ENCODE measurements at places on chromosomes 12 and 14. TPM values are rescaled to one million over a fixed set of nuclear protein-coding genes. Genes with fewer than 3 reads are reported as not detected.

GRCh38 chr12:99732131-99732530, 84.6 kb downstream of the GARIN6 start:
- H3K4me1 ChIP-seq, result no peaks in the 10 kb centered on the region
- H3K4me3 ChIP-seq, result no peak overlapping the region
- no peak for DNase-seq
- H3K27ac ChIP-seq, result no peak overlapping the region
- H3K27me3 ChIP-seq, result no peaks in the 10 kb centered on the region
- no peaks in the 10 kb centered on the region for H3K36me3 ChIP-seq

DNA sequence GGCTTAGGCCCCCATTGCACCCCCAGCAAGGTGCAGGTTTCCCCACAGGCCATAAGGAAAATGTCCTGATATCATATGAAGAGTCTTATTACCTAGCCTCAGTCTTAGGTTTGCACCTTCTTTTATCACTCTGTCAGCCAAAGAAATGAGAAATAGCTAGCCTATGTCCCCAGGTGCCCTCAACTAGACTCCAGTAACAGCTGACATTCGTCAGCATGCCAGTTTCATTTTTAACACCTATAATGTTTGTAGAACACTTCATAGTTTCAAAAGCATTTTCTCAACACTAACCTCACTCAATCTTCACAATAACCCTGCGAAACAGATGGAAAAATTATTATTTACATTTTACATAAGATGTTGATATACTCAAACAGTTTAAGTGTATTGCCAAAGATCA, 24.0 kb upstream of the OR10P1 start:
- H3K27ac ChIP-seq, result no peak overlapping the region
- H3K4me1 ChIP-seq, result no peaks in the 10 kb centered on the region
- no peak for DNase-seq
- no peak overlapping the region for H3K4me3 ChIP-seq

DNA sequence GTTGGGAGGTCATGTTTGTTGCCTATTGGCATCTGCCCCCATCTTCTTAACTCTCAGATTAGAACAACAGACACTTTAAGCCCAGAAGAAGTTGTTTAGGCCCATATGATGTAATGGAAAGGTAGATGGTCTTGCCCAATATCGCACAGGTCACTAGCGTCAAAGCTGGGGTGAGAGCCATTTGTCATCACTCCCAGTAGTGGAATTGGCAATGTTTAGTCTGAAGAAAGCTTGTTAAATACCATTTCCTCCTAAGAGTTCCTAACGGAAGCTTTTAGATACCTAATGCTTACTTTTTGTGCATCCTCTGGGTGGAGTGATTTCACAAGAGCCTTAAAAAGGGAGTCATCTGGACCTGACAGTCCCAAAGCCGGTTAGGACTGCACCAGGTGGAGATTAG, 125.4 kb downstream of the DACT1 start:
- no peak overlapping the region for H3K27ac ChIP-seq
- no peaks in the 10 kb centered on the region for H3K4me1 ChIP-seq
- DNase-seq, result no peak
- no peaks in the 10 kb centered on the region for H3K36me3 ChIP-seq
- H3K27me3 ChIP-seq, result no peaks in the 10 kb centered on the region

GRCh38 chr14:32601906-32602305, 272.8 kb downstream of the AKAP6 start:
- no peaks in the 10 kb centered on the region for H3K36me3 ChIP-seq
- no peak overlapping the region for H3K27ac ChIP-seq
- H3K4me1 ChIP-seq, result no peaks in the 10 kb centered on the region
- DNase-seq, result no peak

DNA sequence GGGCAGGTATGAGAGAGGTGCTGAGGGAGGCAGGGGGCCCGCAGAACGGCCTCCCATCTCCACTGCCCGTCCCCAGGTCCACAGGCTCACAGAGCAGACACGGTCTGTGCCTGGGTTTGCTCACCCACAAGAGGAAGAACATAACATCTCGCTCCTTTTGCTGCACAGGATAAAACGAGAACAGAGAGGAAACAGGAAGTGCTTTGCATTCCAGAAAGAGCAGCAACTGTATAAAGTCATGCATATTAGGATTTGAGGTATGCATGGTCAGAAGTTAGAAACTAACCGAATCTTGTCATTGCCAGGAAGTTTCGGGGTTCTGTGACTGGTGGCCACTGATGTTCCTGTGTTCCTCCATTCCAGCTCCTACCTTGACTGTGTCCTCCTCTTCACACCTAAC, 25.0 kb downstream of the NTF3 start:
- no peak for DNase-seq
- peaks cover 2% of the 10 kb centered on the region for H3K27me3 ChIP-seq
- no peak overlapping the region for H3K27ac ChIP-seq
- H3K36me3 ChIP-seq, result no peaks in the 10 kb centered on the region
- H3K4me3 ChIP-seq, result no peak overlapping the region

The FOXG1 gene
- not detected for total RNA-seq

GRCh38 chr12:102430661-102431060, 49.7 kb downstream of the IGF1 start:
- H3K27me3 ChIP-seq, result peaks cover 10% of the 10 kb centered on the region
- H3K4me1 ChIP-seq, result no peaks in the 10 kb centered on the region
- no peak overlapping the region for H3K27ac ChIP-seq
- no peak overlapping the region for H3K4me3 ChIP-seq
- no peak for DNase-seq
- no peaks in the 10 kb centered on the region for H3K36me3 ChIP-seq

DNA sequence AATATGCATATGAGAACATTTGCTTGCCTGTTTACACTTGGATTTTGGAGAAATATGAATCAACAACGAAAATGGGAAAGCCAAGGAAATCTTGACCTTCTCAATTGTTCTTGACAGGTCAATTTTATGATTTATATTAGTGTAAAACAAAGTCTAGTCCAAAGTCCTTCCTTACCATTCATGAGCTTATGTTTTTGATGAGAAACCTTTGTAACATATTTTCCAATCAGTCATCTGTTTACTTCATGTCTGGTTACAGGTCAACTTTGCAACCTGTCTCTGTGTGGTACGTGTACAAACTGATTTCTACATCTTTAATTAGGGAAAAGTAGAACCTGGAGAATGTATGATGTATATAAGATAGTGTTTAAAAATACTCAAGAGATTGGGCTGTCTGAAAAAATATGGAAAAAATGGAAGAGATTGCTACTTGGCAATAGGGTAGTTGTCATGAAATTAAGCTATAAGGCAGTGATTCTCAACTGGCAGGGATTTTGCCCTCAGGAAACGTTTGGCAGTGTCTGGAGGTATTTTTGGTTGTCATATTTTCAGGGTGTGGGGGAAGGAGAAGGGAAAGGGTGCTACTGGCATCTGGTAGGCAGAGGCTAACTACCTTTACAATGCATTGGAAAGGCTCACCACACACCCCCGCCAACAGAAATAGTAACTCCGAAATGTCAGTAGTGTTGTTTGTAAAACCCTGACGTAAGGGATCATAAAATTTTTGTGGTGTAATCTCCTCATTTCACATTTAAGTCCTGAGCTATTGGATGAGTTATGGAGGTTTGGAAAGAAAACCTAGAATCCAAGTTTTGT, 110.4 kb upstream of the PTPRB start:
- H3K36me3 ChIP-seq, result no peaks in the 10 kb centered on the region
- H3K27me3 ChIP-seq, result peaks cover 15% of the 10 kb centered on the region
- no peak overlapping the region for H3K4me3 ChIP-seq
- H3K27ac ChIP-seq, result no peak overlapping the region

DNA sequence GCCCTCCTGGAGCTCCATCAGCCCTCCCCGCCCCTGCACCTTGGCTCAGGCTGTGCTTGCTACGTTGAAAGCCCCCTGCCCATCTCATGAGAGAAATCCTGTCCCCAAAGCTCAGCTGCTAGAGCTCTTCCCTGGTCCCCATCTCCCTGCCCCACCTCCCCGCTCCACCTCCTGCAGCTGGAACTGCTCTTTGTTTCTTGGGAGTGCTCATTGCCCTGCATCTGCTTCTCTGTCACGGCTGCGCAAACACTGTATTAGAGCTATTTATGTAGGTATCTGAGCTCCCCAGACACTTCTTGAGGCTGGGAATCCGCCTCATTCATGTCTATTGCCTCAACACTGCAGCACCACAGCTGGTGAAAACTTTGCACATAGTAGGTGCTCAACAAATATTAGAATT, 32.8 kb upstream of the PRIMA1 start:
- H3K4me1 ChIP-seq, result no peaks in the 10 kb centered on the region
- H3K27me3 ChIP-seq, result peaks cover 11% of the 10 kb centered on the region
- H3K4me3 ChIP-seq, result no peak overlapping the region
- H3K36me3 ChIP-seq, result no peaks in the 10 kb centered on the region
- no peak for DNase-seq

DNA sequence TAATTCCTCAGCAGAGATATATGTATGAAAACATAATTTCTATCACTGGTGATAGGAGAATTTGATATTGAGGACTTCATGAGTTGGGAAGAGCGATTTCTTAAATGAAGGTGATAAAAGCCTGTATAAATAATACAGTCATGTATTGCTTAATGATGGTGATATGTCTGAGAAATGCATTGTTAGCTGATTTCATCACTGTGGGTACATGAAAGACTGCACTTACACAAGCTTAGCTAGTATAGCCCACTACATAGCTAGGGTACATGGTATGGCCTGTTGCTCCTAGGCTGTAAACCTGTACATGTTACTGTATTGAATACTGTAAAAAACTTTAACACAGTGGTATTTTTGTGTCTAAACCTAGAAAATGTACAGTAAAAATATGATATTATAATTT, 63.4 kb downstream of the ANO4 start:
- H3K4me3 ChIP-seq, result no peak overlapping the region
- H3K36me3 ChIP-seq, result no peaks in the 10 kb centered on the region
- H3K4me1 ChIP-seq, result no peaks in the 10 kb centered on the region
- DNase-seq, result no peak
- H3K27ac ChIP-seq, result no peak overlapping the region

DNA sequence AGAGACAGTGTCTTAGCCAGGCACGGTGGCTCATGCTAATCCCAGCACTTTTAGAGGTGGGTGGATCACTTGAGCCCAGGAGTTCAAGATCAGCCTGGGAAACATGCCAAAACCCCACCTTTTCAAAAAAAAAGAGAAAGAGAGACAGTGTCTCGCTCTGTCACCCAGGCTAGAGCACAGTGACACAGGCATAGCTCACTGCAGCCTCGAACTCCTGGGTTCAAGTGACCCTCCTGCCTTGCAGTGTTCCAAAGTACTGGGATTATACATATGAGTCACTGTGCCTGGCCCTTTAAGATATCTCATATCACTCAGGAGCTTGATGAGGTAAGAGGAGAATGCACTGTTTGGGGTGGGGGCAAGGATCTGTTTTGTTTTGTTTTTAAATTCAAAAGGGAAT, 48.1 kb upstream of the LTBP2 start:
- DNase-seq, result no peak
- peaks cover 20% of the 10 kb centered on the region for H3K36me3 ChIP-seq
- no peaks in the 10 kb centered on the region for H3K4me1 ChIP-seq
- no peak overlapping the region for H3K4me3 ChIP-seq

The TAS2R14 gene
- 2.9 TPM for total RNA-seq

- no peaks in the 10 kb centered on the region for H3K36me3 ChIP-seq
- DNase-seq, result no peak
- H3K27me3 ChIP-seq, result peaks cover 26% of the 10 kb centered on the region
- H3K4me1 ChIP-seq, result no peaks in the 10 kb centered on the region
- no peak overlapping the region for H3K4me3 ChIP-seq
Measured at GRCh38 chr12:109014984-109015765, 5.7 kb downstream of the SVOP start.

GRCh38 chr14:30450631-30451545, 108.1 kb upstream of the G2E3 start:
- no peaks in the 10 kb centered on the region for H3K36me3 ChIP-seq
- H3K27ac ChIP-seq, result no peak overlapping the region
- H3K4me3 ChIP-seq, result no peak overlapping the region
- no peak for DNase-seq

The SLC2A14 gene
- 0.12 TPM for total RNA-seq

GRCh38 chr12:18998343-18999261, 130.9 kb upstream of the PLEKHA5 start:
- H3K27me3 ChIP-seq, result no peaks in the 10 kb centered on the region
- no peaks in the 10 kb centered on the region for H3K4me1 ChIP-seq
- DNase-seq, result no peak
- H3K4me3 ChIP-seq, result no peak overlapping the region
- H3K36me3 ChIP-seq, result no peaks in the 10 kb centered on the region
- H3K27ac ChIP-seq, result no peak overlapping the region

DNA sequence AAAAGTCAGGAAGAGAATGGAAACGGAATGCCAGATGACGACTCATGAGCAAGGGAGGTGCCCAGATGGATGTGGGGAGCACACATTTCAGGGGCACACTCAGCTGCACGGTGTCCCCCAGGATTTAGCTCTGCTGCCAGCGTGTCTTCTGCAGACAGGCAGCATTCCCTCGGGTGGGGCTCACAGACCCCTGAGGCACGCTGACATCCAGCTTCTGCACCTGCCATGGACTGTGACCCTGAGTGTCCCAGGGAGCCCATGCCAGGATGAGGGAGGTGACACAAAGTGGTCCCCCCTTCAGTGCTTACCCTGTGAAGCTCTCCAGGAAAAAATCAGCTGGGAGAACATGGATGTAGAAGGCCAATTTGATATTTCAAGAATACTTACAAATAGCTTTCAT, 84.2 kb downstream of the PIWIL1 start:
- H3K27ac ChIP-seq, result no peak overlapping the region
- H3K27me3 ChIP-seq, result peaks cover 3% of the 10 kb centered on the region
- no peak for DNase-seq
- H3K4me3 ChIP-seq, result no peak overlapping the region

DNA sequence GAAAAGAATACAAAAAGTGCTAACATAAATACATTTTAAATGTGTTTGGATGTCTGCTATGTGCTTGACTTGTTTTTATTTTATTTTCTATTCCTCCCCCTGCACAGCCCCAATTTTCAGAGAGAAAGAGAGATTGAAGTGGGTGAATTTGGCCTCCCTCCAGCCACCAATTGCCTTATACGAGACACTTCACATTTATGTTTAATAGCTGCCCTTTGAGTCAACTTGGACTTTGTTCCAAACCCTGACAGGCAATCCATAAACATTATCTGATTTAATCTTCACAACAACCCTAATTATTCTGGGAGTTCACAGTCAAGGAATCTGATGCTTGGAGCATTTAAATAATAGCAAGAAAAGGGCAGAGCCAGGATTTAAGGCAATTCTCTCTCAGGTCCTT, 161.7 kb downstream of the SLC15A4 start:
- no peaks in the 10 kb centered on the region for H3K36me3 ChIP-seq
- no peak overlapping the region for H3K27ac ChIP-seq
- H3K4me1 ChIP-seq, result no peaks in the 10 kb centered on the region
- no peak overlapping the region for H3K4me3 ChIP-seq
- no peaks in the 10 kb centered on the region for H3K27me3 ChIP-seq

DNA sequence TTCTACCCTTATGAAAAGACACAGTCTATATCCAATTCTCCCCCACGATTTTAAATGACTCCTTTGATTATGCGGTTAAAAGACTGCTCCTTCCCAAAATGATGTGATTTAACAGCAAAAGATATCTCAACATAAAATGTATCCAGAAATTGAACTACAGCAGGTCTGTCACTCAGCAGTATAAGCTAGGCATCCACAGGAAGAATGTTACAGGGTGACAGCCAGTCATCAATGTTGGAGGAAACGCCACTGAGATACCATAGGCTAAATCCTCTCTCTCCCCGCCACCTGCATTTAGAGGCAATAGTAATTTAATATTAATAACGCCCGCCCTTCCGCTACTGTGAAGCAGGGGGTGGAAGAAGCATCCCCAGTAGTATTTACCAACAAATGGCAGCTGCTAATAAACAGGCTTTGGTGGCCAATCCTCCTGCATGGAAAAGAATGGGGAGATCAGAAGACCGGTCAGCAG, 613 bp downstream of the RECQL start:
- DNase-seq, result no peak
- no peaks in the 10 kb centered on the region for H3K27me3 ChIP-seq
- no peak overlapping the region for H3K4me3 ChIP-seq
- H3K4me1 ChIP-seq, result peaks cover 56% of the 10 kb centered on the region

GRCh38 chr12:82407481-82407880, 49.2 kb downstream of the METTL25 start:
- H3K36me3 ChIP-seq, result no peaks in the 10 kb centered on the region
- H3K4me3 ChIP-seq, result no peak overlapping the region
- H3K27me3 ChIP-seq, result no peaks in the 10 kb centered on the region
- no peak for DNase-seq

Measured in activated CD4-positive, alpha-beta T cell treated with anti-CD3 and anti-CD28 coated beads, Interleukin-2, amount 10 ng/mL, durations not matched to agents 7 days and 5 days (primary cell).